Spleen (tissue), 13 donors: ENCODE measurements at places on chromosomes 7 and 10. TPM values are rescaled to one million over a fixed set of nuclear protein-coding genes. Genes with fewer than 3 reads are reported as not detected.

- no peak overlapping the region for H3K4me3 ChIP-seq
- no peak overlapping the region for H3K27ac ChIP-seq
- H3K4me1 ChIP-seq, result peaks cover 30% of the 10 kb centered on the region
- H3K36me3 ChIP-seq, result no peaks in the 10 kb centered on the region
These were observed 16.7 kb downstream of the ELN start for GRCh38 chr7:74044366-74045350.

DNA sequence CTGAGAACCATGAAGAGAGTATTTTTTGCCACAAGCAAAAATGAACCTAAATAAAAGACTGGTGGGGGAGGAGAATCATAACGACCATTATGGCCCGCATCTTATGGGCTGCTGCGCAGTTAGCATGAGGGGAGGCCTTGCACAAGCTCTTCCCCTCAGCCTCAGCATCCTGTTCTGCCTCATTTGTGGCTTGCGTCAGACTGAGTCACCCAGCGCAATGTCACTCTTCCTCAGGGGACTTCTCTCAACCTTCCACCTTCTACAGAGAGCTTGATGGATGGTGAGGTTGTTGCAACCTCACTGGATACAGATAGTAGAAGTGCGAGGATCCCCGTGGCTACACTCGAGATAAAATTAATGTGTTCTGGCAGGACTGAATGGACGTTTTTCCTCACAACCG, 16.8 kb upstream of the GPR15LG start:
- H3K4me1 ChIP-seq, result peaks cover 18% of the 10 kb centered on the region
- H3K27ac ChIP-seq, result peak overlapping the region; percentile 53

- no peaks in the 10 kb centered on the region for H3K36me3 ChIP-seq
- no peak overlapping the region for H3K4me3 ChIP-seq
- peaks cover 25% of the 10 kb centered on the region for H3K27me3 ChIP-seq
- DNase-seq, result no peak
These were observed 4.5 kb downstream of the RBP4 start for GRCh38 chr10:93596539-93596938.

FBXL13 gene
- 0.20 TPM for polyA plus RNA-seq

DNA sequence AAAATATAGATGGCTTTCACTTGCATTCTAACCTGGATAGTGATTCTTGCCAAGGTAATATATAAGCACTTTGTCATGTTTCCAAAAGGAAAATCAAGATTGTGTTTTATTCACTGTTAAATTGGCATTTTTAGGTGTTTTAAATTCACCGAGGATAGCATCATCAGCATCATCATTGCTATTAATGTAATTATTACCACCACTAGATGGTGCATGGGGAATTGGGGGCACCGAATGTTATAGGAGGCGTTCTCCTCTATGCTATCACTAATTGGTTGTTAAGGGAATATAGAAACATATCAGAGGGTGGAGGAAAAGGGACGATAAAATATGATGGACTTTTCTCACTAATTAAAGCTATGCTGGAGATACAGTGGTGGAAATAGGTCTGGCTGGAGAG, 95.5 kb downstream of the CELF2 start:
- H3K27ac ChIP-seq, result no peak overlapping the region
- no peak for DNase-seq
- peaks cover 9% of the 10 kb centered on the region for H3K4me1 ChIP-seq
- H3K4me3 ChIP-seq, result no peak overlapping the region
- no peaks in the 10 kb centered on the region for H3K27me3 ChIP-seq

ANKRD61 gene
- polyA plus RNA-seq, result 0.13 TPM

DNA sequence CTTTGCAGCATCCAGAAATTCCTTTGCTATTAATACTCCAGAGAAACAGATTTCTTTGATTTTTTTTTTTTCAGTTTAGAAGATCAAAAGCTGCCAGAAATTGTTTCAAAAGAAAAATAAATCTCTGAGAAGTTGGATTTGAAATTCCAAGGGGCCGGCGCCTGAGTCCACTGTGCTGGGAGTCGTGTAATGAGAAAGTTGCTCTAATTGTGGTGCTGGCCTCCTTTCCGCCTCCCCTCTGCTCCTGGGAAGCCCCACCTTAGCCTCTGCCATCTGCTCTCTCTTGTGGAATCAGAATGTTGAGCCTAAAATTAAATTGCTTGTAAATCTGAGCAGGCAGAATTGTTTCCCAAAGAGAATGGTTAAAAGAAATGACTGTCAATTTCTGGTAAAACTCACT, 93.3 kb downstream of the EMX2 start:
- no peaks in the 10 kb centered on the region for H3K27me3 ChIP-seq
- H3K36me3 ChIP-seq, result no peaks in the 10 kb centered on the region
- H3K4me1 ChIP-seq, result no peaks in the 10 kb centered on the region
- DNase-seq, result no peak

CLDN3 gene
- polyA plus RNA-seq, result 0.13 TPM

FOXP2 gene
- polyA plus RNA-seq, result 0.09 TPM

GRCh38 chr10:119706521-119707278, 19.1 kb upstream of the INPP5F start:
- H3K4me1 ChIP-seq, result peaks cover 35% of the 10 kb centered on the region
- no peak overlapping the region for H3K27ac ChIP-seq
- H3K27me3 ChIP-seq, result no peaks in the 10 kb centered on the region
- no peak for DNase-seq

GRCh38 chr10:102604439-102604841, 39.8 kb upstream of the TRIM8 start:
- H3K36me3 ChIP-seq, result peaks cover 19% of the 10 kb centered on the region
- peaks cover 29% of the 10 kb centered on the region for H3K4me1 ChIP-seq
- H3K4me3 ChIP-seq, result no peak overlapping the region
- peak overlapping the region; percentile 73 for H3K27ac ChIP-seq
- no peak for DNase-seq

DNA sequence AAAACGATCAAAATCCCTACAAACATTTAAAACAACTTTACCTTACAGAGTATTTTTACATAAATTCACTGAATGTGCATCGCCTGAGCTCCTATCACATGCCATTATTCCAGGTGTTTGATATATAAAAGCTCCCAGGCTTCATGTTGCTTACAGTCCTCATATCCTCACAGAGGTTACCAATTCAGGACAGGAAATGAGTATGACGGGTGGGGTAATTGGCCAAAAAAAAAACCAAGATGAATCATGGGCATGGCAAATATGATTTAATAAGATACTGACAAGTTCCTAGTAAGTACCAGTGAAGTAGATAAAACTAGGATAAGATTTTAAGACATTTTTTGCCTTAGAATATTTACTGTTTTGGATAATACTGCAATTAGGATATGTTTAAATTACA, 135.8 kb downstream of the KMT2E start:
- no peaks in the 10 kb centered on the region for H3K4me1 ChIP-seq
- DNase-seq, result no peak
- no peak overlapping the region for H3K4me3 ChIP-seq
- peaks cover 37% of the 10 kb centered on the region for H3K36me3 ChIP-seq
- H3K27me3 ChIP-seq, result no peaks in the 10 kb centered on the region

GRCh38 chr7:1940863-1941262, 270.8 kb downstream of the ELFN1 start:
- H3K36me3 ChIP-seq, result peaks cover 20% of the 10 kb centered on the region
- H3K4me1 ChIP-seq, result peaks cover 90% of the 10 kb centered on the region
- H3K4me3 ChIP-seq, result peak overlapping the region; percentile 49
- H3K27ac ChIP-seq, result peak overlapping the region; percentile 81
- peak; percentile 82 for DNase-seq

- no peaks in the 10 kb centered on the region for H3K27me3 ChIP-seq
- no peaks in the 10 kb centered on the region for H3K4me1 ChIP-seq
- no peak overlapping the region for H3K27ac ChIP-seq
- no peak for DNase-seq
- H3K4me3 ChIP-seq, result no peak overlapping the region
- H3K36me3 ChIP-seq, result no peaks in the 10 kb centered on the region
These were observed 894.4 kb downstream of the KCNMA1 start for GRCh38 chr10:76743169-76743568.

DNA sequence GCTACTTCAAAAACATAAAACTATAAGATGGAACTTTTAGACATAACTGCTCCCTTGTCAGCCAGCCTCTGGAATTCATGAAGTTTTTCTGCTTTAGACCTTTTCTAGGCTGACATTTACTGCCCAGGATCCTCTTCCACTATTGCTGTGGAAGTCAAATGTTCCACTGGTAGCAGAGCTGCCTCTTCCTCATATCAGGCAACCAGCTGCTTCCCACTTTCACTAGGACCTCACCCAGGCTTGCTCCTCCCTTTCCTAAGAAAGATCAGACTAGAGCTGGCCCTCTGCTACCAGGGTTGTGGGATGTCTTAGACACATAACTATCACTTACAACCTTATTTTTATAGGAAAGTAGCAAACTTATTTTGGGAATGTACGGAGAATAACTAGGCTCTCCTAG, 121.5 kb downstream of the CTTNBP2 start:
- H3K4me3 ChIP-seq, result no peak overlapping the region
- H3K27ac ChIP-seq, result no peak overlapping the region

- H3K27ac ChIP-seq, result no peak overlapping the region
- no peaks in the 10 kb centered on the region for H3K4me1 ChIP-seq
- H3K36me3 ChIP-seq, result no peaks in the 10 kb centered on the region
These were observed 45.3 kb upstream of the EGR2 start for GRCh38 chr10:62861507-62861906.

- H3K27ac ChIP-seq, result no peak overlapping the region
- H3K4me1 ChIP-seq, result no peaks in the 10 kb centered on the region
- H3K27me3 ChIP-seq, result no peaks in the 10 kb centered on the region
- H3K4me3 ChIP-seq, result no peak overlapping the region
- H3K36me3 ChIP-seq, result no peaks in the 10 kb centered on the region
- no peak for DNase-seq
These were observed 1080.9 kb upstream of the C7orf33 start for GRCh38 chr7:147509541-147510200.

- no peak for DNase-seq
- H3K27me3 ChIP-seq, result no peaks in the 10 kb centered on the region
- H3K4me3 ChIP-seq, result no peak overlapping the region
- H3K27ac ChIP-seq, result no peak overlapping the region
- peaks cover 38% of the 10 kb centered on the region for H3K4me1 ChIP-seq
These were observed 24.4 kb upstream of the VSIR start for GRCh38 chr10:71797533-71798307.

PALD1 gene
- polyA plus RNA-seq, result 19.7 TPM

DNA sequence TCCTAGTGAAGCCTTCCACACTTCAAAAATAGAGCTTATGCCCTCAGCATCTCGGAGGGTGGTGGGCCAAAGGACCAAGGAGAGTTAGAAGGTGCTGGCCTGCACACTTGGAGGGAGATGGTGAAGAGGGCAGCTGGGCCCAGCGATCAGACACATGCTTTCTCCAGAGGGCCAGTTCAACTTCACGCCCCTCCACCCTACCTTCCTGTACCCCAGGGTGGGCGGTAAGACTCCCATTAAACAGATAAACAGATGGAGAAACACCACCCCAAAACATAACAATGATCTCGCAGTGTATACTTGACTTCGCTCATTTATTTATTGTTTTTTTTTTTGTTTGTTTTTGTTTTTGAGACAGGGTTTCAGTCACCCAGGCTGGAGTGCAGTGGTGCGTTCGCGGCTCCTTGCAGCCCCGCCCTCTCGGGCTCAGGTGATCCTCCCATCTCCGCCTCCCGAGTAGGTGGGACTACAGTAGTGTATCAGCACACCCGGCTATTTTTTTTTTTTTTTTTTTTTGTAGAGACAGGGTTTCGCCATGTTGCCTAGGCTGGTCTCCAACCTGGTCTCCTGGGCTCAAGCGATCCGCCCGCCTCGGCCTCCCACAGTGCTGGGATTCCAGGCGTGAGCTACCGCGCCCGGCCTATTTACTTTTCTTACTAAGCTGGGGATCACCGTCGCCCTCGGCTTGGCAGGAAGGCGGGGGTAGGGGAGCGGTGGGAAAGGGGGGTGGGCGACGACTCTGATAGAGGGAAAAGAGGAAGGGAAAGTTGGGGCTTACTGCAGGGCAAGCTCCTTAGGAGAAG, 1.8 kb downstream of the C10orf95 start:
- H3K36me3 ChIP-seq, result no peaks in the 10 kb centered on the region
- peak; percentile 95 for DNase-seq
- peak overlapping the region; percentile 88 for H3K27ac ChIP-seq

DNA sequence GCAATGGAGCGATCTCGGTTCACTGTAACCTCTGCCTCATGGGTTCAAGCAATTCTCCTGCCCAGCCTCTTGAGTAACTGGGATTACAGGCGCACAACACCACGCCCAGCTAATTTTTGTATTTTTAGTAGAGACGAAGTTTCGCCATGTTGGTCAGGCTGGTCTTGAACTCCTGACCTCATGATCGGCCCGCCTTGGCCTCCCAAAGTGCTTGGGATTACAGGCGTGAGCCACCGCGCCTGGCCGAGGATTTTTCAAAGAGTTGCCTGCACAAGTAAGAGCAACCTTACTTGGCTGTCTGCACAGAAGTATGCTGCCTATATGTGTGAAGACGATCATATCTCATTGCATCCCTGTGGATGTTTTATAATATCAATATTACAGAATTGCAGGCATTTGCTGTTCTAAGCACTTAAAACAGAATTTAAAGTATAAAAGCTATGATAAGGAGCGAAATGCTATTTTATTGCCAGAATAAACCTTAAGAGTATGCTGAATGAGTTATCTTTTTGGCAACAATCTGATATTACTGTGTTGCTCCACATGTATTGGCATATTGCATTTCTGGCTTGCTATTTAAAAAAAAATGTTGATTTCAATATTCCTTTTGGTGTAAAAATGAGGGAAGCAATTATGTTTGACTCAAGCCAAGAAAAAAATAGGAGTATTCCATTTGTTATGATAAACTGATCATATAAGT, 379.4 kb upstream of the SEMA3D start:
- H3K27ac ChIP-seq, result no peak overlapping the region
- no peaks in the 10 kb centered on the region for H3K4me1 ChIP-seq
- H3K4me3 ChIP-seq, result no peak overlapping the region
- H3K27me3 ChIP-seq, result no peaks in the 10 kb centered on the region
- peak; percentile 62 for DNase-seq

DNA sequence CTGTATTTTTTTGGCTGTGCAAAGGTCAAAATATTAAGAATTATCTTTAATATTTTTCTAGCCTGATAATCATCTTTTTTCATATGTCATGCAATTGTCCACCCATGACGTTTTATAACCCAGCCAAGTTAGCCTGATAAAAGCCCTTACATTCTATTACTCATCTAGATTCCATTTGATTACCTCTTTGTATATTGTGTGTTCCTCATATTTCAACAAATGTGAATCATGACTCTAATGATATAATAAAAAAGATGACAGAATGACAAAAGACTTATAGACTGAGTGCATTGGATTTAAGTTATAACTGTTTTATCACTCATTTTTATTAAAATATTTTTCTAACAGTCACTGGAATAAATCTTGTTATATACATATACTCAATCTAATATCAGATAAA, 1560.0 kb upstream of the LRRTM3 start:
- H3K4me1 ChIP-seq, result no peaks in the 10 kb centered on the region
- no peak overlapping the region for H3K27ac ChIP-seq
- H3K27me3 ChIP-seq, result no peaks in the 10 kb centered on the region
- DNase-seq, result no peak
- no peaks in the 10 kb centered on the region for H3K36me3 ChIP-seq
